ENCODE measurements at places on chromosomes 6 and 20.

DNA sequence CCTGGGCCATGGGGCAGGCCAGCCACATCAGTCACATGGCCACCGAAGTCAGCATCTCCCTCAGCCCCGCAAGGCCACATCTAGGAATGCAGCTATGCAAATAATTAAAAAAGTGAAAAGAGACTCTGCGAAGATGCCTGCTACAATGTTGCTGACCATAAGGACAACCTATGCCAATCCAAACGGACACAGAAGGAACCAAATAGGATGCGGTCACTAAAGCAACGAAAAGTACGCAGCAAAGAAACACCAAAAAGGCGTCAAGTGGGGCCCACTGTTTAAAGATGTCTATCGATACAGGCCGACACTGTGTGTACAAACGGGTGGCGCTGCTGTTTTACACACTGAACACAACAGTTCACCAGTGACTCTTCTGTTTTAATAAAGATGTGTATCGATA, 56.4 kb downstream of the TAF4 start:
- no peak for DNase-seq

GRCh38 chr6:167826896-167827582, at the start of gene AFDN:
Gene AFDN (plus strand): TSS chr6:167826911. CDS start chr6:167827133, 222 bp downstream.
- peak; percentile 49 for DNase-seq

DNA sequence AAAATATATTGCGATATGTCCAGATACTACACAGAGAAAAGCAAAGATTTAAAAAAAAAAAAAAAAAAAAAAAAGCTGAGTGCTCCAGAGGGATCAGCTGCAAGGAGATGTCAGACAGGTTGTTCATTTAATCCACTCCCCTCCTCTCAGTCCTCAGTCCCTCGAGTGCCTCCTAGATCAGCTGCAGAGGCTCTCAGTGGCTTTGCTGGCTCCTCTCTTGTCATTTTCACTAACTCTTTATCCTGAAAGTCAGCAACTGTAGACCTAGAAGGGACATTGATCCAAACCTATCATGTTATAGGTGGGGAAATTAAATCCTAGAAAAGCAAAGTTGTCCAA, 61.6 kb downstream of the KIAA0319 start:
- DNase-seq, result no peak

GRCh38 chr20:62780204-62780603, 16.1 kb upstream of the MRGBP start:
- DNase-seq, result no peak

DNA sequence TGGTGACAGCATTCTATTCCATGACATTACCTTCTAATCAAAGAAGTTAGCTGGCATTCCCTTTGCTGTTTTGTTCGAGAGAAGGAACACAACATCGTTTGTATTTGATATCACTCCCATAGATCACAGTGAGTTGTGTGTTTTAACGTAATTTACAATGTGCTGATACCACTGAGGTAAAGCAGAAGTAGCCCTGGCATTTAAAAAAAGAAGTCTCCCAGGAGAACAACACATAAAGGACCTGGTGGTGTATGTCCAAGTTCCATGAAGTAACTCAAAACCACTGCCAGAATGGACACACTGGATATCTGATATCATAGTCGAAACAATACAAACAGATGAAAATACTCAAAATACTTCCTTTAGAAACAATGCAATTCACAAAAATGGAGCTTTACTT, 351.7 kb downstream of the RNGTT start:
- DNase-seq, result no peak

GRCh38 chr6:1485678-1486077, 96.3 kb downstream of the FOXF2 start:
- DNase-seq, result no peak

DNA sequence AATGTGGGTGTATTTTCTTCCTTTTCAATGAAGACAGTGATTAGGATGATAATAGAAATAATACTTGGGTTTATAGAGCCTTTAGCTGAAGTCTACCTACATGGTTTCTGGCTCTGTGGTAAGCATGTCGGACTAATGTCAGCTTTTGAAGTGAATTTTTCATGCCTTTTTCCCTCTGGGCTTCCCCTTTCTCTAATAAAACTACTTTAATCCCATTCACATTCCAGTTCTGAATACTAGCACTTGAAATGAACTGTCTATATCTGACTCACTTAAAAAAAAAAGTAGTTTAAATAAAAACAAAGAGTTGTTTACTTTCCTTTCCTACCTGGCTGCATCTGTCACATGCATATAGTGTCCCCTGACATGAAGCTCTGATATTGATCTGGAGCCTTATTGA, 545.9 kb upstream of the FLRT3 start:
- no peak for DNase-seq

GRCh38 chr20:43022081-43022480, 167.6 kb downstream of the PTPRT start:
- no peak for DNase-seq

- DNase-seq, result no peak
Measured at GRCh38 chr20:32501709-32502108, 83.4 kb downstream of the NOL4L start.

DNA sequence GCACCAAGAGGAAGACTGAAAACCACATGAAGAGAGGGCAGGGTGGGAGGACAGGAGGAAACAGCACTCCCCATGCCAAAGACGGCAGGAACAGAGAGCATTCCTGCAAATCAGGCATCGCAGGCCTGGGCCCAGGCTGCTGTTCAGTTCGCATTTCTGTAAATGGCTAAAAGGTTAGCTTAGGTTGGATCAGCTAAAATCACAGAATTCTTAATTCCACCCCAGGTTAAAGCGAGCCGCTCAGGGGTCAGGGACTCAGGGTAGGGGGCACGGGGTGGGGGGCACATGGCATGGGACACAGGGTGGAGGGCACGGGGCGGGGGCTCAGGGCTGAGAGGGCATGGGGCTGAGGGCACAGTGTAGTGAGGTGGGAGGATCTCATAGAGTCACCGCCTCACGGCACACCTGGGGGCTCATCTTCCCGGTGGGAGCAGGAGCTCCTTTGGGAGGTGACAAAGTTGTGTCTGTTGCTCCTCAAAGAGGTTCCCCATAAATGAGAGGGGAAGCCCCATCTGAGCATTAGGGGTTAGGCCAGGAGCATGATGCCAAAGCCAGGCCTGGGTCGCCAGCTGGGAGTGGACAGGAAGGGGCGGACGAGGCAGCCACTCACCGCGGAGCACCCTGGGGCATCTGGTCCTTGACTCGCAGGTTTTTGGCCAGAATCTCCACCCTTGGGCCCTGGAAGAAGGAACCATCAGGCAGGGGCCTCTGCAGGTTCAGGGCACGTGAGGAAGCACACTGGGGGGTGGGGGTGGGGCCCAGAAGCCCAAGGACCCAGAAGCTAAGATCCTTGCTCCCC, 200.7 kb downstream of the PREX1 start:
- DNase-seq, result no peak

- DNase-seq, result no peak
Measured at GRCh38 chr6:123316733-123317323, 319.9 kb downstream of the TRDN start.

- no peak for DNase-seq
Measured at GRCh38 chr6:42264852-42265390, 47.3 kb upstream of the MRPS10 start.

DNA sequence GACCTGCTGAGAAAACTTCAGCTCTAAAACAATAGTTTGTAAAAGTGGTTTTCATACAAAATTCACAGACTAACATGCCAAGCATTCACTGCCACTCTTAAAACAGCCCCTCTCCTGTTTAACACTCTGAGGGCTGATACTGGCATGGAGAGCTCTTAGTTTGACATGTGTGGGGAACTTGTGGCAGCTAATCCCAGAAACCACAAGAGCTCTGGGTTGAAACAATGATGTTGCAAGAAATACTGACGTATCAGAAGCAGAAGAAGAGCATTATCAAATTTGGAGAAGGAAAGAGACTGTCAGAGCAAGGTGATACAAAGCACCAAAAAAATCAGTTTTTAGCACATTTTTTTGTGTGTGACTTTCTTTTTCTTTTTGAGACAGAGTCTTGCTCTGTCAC, 5.1 kb downstream of the BEND3 start:
- DNase-seq, result no peak

GRCh38 chr20:35767683-35768481, 3.9 kb upstream of the PHF20 start:
- peak; percentile 62 for DNase-seq

DNA sequence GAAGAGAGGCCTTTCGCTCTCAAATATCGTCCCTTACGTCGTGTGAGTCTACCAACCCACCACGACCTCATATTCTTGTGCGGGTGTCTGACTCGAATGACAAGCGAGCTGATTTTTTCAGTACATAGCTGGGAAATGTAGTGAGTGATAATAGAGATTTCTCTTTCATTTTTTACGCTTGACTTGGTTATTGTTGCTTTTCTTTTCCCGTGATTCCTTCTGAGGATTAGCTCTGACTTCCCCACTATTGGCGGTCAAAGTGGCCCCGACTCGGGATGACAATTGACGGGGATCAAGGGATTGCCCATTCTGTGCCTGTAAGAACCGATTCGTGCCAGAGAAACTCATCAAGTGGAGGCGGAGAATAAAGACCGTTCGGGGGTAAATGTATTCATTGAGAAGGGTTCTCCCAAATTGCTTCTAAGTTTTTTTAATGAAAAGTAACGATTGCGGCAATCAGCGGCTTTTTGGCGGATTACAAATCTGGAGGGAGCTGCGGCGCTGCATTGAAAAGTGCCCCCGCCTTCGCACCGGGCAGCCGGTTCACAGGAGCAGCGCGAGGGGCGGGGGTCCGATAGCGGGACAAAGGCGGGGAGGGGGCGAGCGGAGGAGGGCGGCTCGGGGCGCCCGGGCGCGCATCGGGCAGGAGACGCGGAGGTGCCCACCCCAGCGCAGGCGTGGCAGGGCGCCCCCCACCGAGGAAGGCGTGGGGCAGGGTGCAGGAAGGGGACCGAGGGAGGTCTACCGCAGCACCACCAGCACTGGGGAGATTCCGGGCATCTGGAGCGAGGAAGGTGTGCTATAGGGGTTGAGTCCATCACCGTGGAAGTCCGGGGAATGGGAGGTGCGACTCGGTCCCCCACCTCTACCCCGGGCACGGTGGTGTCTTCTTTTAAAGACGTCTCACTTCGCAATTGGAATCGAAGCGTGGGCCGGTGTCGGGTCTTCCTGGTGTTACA, 44.5 kb upstream of the OSTM1 start:
- no peak for DNase-seq

Measured in GM12891 (cell line).